ENCODE measurements at places on chromosomes 7 and 10.

DNA sequence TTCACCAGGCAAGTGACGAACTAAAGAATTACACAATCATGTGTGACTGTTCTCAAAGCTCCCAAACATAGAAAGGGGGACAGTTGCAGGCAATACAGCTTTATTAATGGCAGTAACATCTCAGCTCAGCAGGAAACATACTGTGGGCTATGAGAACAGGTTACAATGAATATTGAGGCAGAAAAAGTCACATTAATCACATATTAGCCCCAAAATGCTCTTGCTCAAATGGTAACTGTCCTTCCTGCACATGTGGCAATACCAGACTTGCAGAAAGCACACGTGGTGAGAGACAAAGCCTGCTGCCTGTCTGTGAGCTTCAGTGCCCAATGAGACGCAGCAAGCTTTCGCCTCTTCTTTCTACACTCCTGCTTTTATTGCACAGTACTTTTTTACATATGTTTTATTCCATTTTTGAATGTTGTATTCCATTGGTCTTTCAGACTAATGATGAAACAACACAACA is 104.9 kb upstream of the ACBD5 start:
- DNase-seq, result no peak

- DNase-seq, result no peak
These were observed 70.2 kb downstream of the PRTFDC1 start for GRCh38 chr10:24882047-24882698.

- no peak for DNase-seq
These were observed 22.4 kb upstream of the MNX1 start for GRCh38 chr7:157032644-157033482.

DNA sequence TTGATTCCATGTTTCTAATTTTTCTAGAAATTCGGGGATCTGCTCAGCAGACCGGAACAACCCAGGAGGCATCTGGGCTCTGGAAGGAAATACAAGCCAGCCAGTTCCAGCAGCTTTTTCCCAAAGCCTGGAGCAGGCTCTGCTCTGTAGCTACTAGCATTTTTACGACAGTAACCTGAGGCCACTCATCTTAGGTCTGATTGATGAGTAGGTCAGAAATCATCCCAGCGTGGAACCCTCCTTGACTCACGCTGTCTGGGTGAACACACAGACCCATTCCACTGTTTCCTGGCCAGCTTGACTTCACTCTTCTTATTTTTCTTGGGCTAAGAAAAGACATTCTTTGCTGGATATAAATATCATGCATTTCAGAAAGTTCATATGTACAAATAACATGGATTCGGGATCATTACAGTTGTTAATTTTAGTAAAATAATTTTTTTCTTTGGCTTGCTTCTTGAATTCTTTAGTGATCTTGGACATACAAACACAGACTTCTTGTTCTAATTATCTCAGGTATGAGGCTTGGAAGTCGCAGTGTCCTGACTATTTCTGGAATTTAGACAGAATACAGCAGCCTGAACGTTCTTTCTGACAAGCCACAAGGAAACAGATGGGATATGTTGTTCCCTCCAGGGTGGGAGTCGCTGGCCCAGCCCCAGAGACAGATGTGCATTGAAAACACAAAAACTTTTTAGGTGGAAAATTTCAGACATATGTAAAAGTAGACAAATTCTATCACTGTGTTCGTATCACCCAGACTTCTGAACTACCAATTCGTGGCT is 54.6 kb upstream of the PITRM1 start:
- DNase-seq, result no peak

GRCh38 chr7:134916171-134916883 is 70.0 kb upstream of the AGBL3 start:
- no peak for DNase-seq

DNA sequence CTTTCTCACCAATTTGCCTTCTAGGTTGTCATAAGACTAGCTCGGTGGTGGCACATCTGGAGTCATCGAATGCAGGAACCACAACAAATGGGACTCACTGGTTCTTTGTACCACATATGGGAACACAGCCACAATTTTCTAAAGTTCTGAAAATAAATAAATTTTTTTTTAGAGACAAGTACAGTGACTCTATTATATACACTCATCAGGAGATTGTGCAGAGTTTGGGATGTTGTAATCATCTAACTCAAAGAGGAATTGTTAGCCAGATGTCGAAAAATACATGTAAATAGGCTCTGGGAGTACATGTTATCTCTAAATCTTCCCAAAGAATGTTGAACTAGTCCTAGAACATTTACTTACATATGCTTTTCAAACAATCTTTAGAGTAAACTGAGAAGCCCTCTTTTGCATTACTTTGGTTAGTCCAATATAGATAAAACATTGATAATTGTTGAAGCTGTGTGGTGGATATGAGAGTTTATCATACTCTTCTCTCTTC is 19.6 kb upstream of the SEPTIN7 start:
- no peak for DNase-seq

DNA sequence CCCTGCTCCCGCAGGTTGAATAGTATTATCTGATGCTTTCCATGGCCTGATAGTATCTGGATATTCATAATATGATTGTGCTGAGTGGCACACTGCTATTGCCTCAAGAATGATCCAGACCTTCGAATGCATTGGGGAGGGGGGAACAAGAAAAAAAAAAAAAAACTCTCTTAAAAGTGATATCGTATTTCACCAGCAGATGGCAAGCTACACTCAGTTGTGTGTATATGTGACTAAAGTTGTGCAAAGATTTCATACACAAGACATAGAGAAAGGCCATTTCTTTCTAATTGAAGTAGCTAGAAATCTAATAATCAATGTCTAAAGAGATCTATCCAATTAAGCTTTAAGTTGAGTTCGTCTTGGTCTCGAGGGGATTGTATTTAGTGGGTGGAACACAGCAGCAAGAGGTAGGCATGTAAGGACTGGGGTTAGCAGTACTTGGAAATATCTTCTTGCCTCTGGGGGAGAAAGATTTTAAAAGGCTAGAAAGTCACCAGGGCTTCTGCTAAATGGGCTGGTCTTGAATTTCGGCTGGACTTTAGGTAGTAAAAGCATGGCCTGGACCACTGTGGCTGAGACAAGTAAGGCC is 15.3 kb downstream of the SFRP4 start:
- DNase-seq, result peak; percentile 43

DNA sequence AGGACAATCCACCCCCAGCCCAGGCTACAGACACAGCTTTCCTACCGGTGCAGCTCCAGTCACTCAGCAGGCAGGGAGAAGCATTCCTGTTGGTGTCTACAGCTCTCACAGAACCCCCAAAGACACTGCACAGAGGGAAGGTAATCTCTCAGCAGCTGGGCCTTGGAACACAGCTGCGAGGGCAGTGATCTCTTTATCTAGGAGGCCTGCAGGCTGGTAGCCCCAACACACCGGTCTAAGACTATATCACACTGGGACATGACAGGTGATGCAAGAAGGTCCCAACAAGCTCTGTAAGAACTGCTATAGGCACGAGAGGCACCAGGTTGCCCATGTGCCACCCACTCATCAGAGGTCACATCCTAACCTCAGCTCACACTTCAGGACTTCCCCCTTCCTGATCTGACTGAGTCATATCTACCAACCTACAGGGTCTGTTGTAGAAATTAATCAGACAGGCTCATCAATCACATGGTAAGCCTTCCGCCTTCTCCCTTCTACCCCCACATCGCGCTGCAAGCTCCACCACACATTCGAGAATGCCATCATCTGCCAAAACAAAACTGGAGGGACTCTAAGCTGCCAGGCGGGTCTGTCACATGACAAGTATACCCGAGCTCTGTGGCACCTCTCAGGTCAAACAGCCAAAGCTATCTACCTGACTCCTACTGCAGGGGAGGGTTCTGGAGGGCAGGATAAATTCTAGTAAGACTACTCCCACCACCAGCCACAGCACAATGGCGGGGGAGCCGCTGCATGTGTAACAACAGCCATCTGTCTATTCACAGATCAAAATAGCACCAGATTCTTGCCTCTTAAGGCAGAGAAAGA is 26.1 kb downstream of the FAM53B start:
- DNase-seq, result peak; percentile 30

DNA sequence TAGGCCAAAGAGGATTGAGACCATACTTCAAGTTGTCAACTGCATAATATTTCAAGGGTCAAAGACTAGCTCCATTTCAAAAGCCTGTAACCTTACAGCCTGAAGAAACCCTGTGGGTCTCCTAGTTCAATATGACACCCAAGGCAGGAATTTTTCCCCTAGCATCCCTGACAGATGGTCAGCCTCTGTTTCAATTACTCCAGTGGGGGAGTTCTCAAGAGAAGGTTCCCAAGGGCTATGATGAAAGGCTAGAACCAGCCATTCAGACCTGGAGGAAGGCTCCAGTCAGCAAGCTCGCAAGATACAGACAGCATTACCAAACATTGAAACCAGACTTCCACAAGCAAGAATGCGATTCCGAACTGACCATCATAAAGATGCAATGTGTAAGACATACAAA is 1.6 kb downstream of the HTR7 start:
- no peak for DNase-seq

DNA sequence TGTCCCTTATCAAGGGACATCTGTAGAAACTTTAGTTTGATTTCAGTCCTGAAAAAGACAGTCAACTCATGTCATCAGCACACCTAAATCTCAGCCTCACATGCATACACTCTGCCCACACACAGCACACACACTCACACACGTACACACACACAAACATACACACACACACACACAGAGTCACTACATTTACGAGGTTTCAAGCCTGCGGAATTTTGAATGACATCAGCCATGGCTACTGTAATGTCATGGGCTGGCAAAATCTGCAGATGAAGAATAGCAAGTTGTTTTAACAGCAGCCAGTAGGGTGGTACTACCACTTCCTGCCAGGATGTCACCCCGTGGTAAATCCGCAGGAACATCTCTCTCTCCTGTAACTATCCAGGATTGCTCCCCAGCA is 37.1 kb upstream of the EZH2 start:
- no peak for DNase-seq

GRCh38 chr7:48250441-48250951 is 79.2 kb downstream of the ABCA13 start:
- DNase-seq, result no peak

DNA sequence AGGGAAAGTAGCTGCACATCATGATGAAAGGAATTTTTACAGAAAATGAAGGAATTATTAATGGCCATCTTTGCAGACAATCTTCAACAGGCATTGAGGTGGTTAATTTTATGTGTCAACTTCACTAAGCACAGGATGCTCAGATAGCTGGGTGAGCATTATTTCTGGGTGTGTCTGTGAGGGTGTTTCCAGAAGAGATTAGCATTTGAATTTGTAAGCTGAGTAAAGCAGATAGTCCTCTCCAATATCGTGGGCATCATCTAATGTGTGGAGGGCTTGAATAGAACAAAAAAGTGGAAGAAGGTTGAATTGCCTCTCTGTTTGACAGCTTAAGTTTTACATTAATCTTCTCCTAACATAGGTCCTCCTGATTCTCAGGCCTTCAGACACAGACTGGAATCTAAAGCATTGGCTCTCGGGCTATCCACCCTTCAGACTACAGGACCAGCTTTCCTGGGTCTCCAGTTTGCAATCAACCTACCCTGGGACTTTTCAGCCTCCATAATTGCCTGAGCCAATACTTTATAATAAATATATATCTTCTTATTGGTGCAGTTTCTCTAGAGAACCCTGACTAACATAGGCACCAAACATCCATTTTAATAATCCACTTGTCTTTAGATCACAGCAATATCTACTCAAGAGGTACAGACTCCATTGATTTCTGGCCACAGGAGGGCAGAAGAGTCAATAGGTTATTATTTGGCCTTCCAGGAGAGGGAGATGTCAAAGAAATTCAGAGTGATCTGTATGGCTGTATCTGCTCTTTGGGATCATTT is 10.5 kb upstream of the CRPPA start:
- peak; percentile 34 for DNase-seq

GRCh38 chr7:16753932-16754855 is 639 bp downstream of the TSPAN13 start:
- DNase-seq, result peak; percentile 68

DNA sequence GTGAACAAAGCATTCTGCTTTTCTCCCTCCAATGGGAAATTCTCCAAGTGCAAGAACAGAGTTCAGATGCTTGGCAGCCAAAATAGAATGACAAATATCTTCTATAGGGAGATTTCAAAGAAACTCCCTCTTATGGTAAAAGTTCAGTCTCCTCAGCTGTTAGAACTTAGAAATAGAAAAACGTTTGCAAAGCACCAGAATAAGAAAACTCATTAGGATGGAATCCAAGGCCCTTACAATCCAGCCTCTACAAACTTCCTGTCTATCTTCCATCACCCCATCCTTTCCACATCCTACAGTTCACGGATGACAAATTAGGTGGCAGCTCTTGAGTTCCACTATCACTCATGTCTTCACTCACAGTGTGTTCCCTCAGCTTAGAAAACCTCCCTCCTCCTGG is 25.7 kb downstream of the FAM13C start:
- no peak for DNase-seq

GRCh38 chr7:117971556-117972244 is 98.5 kb upstream of the CTTNBP2 start:
- no peak for DNase-seq

GRCh38 chr7:83643739-83644138 is 5.2 kb downstream of the SEMA3E start:
- DNase-seq, result no peak

DNA sequence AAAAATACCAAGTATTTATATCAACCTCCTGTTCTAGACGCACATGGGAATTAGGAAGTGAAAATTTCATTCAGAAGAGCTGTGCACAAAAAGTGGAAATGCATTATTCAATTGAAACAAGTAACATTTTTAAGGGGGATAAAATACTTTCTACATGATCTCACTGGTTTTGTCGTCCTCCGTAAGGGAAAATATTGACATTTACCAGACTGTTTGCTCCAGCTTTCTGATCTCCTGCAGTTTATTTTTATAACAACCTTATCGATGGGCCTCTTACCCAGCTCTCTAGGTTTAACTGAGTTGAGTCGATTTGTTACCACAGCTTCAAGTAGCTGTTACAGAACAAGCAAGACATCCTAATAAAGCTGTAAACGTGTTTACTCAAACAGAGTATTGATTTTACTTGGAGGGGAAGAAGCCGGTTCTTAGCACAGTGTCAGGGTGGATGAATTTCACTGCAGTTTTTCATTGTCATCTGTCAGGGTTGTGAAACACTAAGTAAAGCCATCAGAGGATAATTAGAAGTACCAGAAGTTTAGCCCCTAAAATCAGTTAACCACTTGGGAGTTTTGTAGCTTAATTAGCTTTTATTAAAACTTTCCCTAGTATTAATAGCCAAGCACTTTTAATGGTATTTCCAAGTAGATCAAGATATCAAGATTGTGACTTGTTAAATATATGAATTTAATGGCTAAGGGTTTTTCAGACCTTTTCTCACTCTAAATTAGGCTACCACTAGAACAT is 142.6 kb upstream of the KAT6B start:
- DNase-seq, result no peak

- DNase-seq, result no peak
These were observed 137.3 kb downstream of the SEMA3C start for GRCh38 chr7:80781561-80781979.

- DNase-seq, result peak; percentile 56
These were observed 236.2 kb downstream of the DNAJB9 start for GRCh38 chr7:108805808-108806397.

DNA sequence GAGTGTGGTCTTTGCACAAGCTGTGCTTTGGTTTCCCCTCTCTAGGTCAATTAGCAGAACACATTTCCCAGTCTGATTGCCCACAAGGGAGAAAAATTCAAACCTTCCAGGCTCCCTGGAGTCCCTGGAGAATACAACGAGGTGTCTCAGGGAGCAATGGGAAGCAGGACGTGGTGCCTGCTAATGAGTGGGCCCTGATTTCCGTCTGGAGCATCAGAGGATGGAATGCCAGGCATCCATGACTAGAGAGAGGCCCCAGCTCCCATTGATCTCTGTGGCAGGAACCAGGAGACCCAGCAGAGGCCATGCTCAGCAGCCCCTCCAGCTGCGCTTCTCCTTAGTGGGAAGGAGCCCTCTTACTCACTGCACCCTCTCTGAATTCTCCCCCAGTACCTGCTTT is 33.2 kb upstream of the TLX1 start:
- no peak for DNase-seq

Data from D341Med (cell line).